Esophagus squamous epithelium (tissue), 5 donors: ENCODE measurements at places on chromosomes 2 and 18. TPM values are rescaled to one million over a fixed set of nuclear protein-coding genes. Genes with fewer than 3 reads are reported as not detected.

- no peak for DNase-seq
- no peaks in the 10 kb centered on the region for H3K27me3 ChIP-seq
- H3K36me3 ChIP-seq = no peaks in the 10 kb centered on the region
- no peak overlapping the region for H3K27ac ChIP-seq
- no peak overlapping the region for H3K4me3 ChIP-seq
Observed at GRCh38 chr2:109395494-109396201, 218.1 kb downstream of the SEPTIN10 start.

- H3K4me3 ChIP-seq = no peak overlapping the region
- no peaks in the 10 kb centered on the region for H3K4me1 ChIP-seq
- no peak for DNase-seq
- no peak overlapping the region for H3K27ac ChIP-seq
- H3K27me3 ChIP-seq = no peaks in the 10 kb centered on the region
Observed at GRCh38 chr2:18401471-18401870, 159.0 kb downstream of the RDH14 start.

The CD8B gene
- not detected for total RNA-seq

The FNDC4 gene
- total RNA-seq = 13.9 TPM

The GBX2 gene
- not detected for total RNA-seq

The BBS5 gene
- 1.4 TPM for total RNA-seq

The ACVR1 gene
- total RNA-seq = 18.7 TPM

- H3K4me1 ChIP-seq = no peaks in the 10 kb centered on the region
- peaks cover 22% of the 10 kb centered on the region for H3K36me3 ChIP-seq
- no peak for DNase-seq
- no peak overlapping the region for H3K4me3 ChIP-seq
- H3K27me3 ChIP-seq = no peaks in the 10 kb centered on the region
- no peak overlapping the region for H3K27ac ChIP-seq
Observed at GRCh38 chr18:23539296-23539695, 36.0 kb downstream of the RMC1 start.

- H3K36me3 ChIP-seq = no peaks in the 10 kb centered on the region
- H3K4me1 ChIP-seq = no peaks in the 10 kb centered on the region
- no peak for DNase-seq
- no peak overlapping the region for H3K27ac ChIP-seq
- H3K27me3 ChIP-seq = no peaks in the 10 kb centered on the region
Observed at GRCh38 chr2:119174216-119174992, 15.9 kb upstream of the C1QL2 start.

The RALBP1 gene
- total RNA-seq = 74.0 TPM

DNA sequence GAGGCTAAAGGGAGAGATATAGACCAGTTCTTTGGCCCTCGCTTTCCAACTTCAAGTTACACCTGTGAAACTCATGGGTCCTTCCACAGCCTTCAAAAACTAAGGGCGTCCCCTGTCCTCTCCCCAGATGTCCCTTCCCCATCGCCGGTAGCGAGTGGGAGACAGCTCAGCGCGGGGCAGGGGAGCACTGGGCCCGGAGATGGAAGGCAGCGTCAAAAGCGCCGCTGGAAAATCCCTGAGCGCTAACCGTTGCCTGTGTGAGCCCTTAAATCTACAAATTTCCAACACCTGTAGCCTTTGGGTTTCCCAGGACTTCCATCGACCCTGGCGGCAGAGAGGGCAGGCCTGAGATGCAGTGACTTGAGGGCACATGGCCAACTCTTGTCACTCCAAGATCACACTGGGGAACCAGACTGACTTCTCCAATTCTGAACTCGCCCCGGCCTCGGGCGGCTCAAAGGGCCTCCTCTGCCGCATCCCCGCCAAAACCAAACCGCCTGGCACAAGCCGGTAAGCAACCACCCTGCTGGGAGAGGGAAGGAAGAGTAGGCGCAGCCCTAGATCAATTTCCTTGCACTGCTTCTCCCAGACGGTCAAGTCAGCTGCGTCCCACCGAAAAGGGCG, 879 bp upstream of the EPAS1 start:
- peaks cover 20% of the 10 kb centered on the region for H3K4me1 ChIP-seq
- no peaks in the 10 kb centered on the region for H3K27me3 ChIP-seq
- DNase-seq = no peak
- H3K4me3 ChIP-seq = peak overlapping the region; percentile 85
- H3K36me3 ChIP-seq = no peaks in the 10 kb centered on the region
- peak overlapping the region; percentile 93 for H3K27ac ChIP-seq

The CD207 gene
- 1.1 TPM for total RNA-seq

DNA sequence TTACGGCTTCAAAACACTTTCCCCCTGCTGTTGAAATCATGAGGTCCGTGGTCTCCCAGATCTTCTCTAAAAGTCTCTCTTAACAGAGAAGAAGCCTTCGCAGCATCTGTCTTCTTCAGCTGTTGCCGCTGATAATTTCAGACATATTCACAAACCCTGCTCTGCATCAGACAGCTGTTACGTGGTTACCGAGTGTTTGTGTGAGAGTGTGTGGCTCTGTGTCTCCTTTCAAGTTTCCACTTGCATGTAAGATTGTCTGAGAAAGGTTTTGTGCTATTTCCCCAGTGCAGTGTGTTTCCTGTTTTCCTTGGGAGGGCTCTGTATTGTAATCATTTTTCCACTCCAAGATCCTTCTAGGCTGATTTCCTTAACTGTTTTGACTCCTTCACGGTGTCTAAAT, 32.8 kb downstream of the MAIP1 start:
- no peaks in the 10 kb centered on the region for H3K27me3 ChIP-seq
- H3K36me3 ChIP-seq = no peaks in the 10 kb centered on the region
- peaks cover 20% of the 10 kb centered on the region for H3K4me1 ChIP-seq
- H3K27ac ChIP-seq = no peak overlapping the region
- DNase-seq = no peak

The C2orf15 gene
- total RNA-seq = 0.97 TPM

The TBR1 gene
- not detected for total RNA-seq

The MFF gene
- 83.9 TPM for total RNA-seq

DNA sequence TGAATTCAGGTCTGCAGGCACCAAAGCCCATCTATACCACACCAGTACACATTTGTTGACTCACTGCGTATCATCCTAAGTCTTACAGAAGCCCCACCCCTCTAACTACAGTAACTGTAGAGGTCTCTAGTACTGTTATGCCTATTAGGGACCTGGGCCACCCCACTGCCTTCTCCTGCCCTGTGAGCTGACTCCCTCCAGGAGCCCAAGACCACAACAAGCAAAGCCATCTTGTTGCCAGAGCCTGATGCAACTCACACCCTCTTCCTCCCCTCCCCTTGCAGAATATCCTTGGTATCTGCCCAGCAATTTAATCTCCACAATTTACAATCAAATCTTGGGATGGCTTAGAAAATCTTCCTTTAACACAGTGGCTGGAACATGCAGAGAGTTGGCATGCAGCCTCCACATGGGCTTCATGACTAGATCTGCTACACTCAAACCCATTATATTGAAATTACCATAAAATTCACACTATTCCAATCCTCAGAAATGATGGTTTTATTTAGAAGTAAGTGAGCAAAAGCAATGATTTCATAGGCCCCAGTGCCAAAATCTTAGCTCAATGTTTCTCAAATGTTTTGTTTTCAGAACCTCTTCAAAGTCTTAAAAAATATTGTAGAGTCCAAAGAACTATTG, 17.7 kb upstream of the CYP1B1 start:
- no peaks in the 10 kb centered on the region for H3K36me3 ChIP-seq
- H3K4me1 ChIP-seq = peaks cover 26% of the 10 kb centered on the region
- no peak overlapping the region for H3K4me3 ChIP-seq
- peak overlapping the region; percentile 81 for H3K27ac ChIP-seq
- H3K27me3 ChIP-seq = peaks cover 5% of the 10 kb centered on the region

The LCT gene
- not detected for total RNA-seq

- H3K27ac ChIP-seq = no peak overlapping the region
Observed at GRCh38 chr2:188727846-188728245, 246.3 kb upstream of the COL3A1 start.

- peak overlapping the region; percentile 25 for H3K4me3 ChIP-seq
- H3K36me3 ChIP-seq = no peaks in the 10 kb centered on the region
- peaks cover 6% of the 10 kb centered on the region for H3K4me1 ChIP-seq
- no peaks in the 10 kb centered on the region for H3K27me3 ChIP-seq
- no peak for DNase-seq
Observed at GRCh38 chr2:42249887-42250286, 80.7 kb downstream of the EML4 start.

GRCh38 chr2:134621939-134622705, 96.7 kb downstream of the TMEM163 start:
- no peaks in the 10 kb centered on the region for H3K36me3 ChIP-seq
- DNase-seq = no peak
- no peak overlapping the region for H3K4me3 ChIP-seq

The TLX2 gene
- total RNA-seq = not detected

DNA sequence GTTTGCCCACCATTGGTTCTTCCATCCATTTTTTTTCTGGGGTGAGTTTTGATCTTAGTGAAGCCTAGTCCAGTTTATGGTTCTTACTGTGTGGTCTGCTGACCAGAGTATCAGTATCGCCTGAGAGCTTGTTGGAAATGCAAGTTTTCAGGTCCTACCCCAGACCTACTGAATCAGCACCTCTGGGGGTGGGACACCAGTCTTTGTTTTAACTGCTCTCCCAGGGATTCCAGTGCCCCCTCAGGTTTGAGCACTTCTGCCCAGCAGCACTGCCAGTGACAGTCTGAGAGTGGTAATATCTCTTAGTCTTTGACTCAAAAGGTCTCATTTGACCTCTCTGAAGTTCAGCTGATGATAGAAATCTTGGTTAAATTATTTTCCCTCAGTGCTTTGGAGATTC, 269.3 kb downstream of the ALPK2 start:
- no peaks in the 10 kb centered on the region for H3K4me1 ChIP-seq
- DNase-seq = no peak
- H3K36me3 ChIP-seq = no peaks in the 10 kb centered on the region
- no peak overlapping the region for H3K4me3 ChIP-seq

GRCh38 chr2:176675271-176675949, 406.2 kb downstream of the MTX2 start:
- H3K4me1 ChIP-seq = no peaks in the 10 kb centered on the region
- H3K27me3 ChIP-seq = peaks cover 6% of the 10 kb centered on the region
- H3K36me3 ChIP-seq = no peaks in the 10 kb centered on the region
- no peak overlapping the region for H3K4me3 ChIP-seq

The CRYGC gene
- not detected for total RNA-seq

GRCh38 chr2:55137024-55137958, 87.0 kb upstream of the RTN4 start:
- H3K27ac ChIP-seq = peak overlapping the region; percentile 60
- peaks cover 25% of the 10 kb centered on the region for H3K4me1 ChIP-seq
- H3K27me3 ChIP-seq = no peaks in the 10 kb centered on the region
- H3K4me3 ChIP-seq = no peak overlapping the region
- no peak for DNase-seq

The LPIN1 gene
- 16.9 TPM for total RNA-seq

DNA sequence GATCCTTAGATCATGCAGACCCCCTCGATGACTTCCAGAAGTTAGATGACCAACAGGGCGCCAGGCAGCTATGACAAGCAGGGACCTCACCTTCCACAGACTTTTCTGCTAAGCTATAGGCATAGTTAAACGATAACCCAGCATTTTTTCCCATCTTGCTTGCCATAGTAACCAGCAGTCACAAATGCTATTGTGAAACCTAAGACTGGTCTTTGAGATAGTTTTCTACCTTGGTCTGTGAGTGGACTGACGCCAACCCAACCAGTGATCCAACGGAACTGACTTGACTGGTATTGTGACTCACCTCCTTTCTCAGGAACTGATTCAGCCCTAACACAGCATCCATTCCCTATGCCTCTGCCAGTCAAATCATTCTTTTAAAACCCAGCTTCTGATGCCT, 361.2 kb downstream of the LRRTM4 start:
- H3K36me3 ChIP-seq = no peaks in the 10 kb centered on the region
- H3K27ac ChIP-seq = no peak overlapping the region
- no peaks in the 10 kb centered on the region for H3K27me3 ChIP-seq
- no peak for DNase-seq
- no peaks in the 10 kb centered on the region for H3K4me1 ChIP-seq
- H3K4me3 ChIP-seq = no peak overlapping the region

DNA sequence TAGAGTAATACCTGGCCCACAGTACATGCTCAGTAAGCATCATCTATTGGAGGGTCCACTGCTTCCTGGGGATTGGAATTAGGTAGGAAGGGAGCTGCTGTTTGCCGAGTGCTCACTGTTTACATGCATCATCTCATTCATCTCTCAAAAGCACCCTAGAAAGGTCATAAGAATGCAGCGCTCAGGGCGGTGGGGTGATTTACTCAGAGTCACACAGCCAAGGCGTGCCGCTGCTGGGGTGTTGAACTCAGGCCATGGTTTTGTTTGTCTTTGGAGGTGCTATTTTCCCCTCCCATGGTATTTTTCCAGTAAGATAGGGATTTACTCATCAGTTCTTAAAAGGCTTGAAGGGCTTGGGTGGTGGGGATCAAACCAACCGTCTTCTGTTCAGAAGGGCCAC, 227.5 kb downstream of the LDLRAD4 start:
- H3K27ac ChIP-seq = no peak overlapping the region
- no peak for DNase-seq
- H3K4me3 ChIP-seq = no peak overlapping the region
- H3K4me1 ChIP-seq = peaks cover 9% of the 10 kb centered on the region
